ENCODE measurements at places on chromosomes 7 and 10.

DNA sequence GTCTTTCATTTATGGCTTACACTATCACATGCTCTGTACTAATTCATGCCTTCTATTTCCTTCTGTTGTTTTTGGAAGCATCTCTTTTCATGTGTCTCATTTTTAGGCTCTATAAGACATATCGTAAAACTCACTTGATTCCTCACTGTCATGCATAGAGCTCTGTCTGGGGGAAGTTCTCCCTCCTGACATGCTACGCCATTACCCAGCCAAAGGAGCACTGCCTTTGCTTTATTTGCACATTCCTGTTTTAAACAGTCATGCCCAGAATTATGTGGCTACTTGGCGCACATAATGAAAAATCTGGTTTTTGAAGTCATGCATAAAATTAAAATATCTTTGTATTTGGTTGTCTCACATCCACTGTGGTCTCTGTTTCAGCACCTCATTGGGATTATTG lies 17.6 kb upstream of the AKR1C3 start:
- DNase-seq, result no peak

DNA sequence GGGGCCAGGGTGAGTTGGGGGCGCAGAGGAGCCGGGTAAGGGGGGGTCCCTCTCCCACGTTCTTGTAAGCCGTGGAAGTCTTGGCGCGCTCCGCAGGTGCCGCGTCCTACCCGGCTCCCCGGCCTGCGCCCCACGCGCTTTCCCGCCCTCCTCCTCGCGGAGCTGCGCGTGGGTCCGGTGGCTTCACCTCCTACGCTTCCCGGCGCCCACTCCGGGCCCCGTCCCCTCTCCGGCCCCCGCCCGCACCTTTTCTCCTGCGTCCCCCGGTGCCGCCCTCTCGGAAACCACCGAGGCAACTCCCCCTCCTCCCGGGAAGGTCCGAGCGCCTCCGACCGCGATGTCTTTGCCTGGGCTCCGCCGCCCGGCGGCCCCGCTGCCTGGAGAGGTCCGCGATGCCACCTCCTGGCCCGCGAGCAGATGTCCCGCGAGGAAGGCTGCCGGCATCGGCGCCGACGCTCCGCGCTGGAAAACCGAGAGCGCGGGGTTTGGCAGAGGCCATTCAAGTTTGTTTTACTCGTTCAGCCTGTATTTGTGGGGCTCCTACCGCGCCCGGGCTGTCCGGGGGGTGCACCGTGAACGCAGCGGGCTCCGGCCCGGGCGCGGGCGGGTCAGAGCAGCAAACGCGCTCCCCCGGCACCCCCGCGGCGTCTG lies 2.4 kb upstream of the NKX6-2 start:
- DNase-seq, result no peak

DNA sequence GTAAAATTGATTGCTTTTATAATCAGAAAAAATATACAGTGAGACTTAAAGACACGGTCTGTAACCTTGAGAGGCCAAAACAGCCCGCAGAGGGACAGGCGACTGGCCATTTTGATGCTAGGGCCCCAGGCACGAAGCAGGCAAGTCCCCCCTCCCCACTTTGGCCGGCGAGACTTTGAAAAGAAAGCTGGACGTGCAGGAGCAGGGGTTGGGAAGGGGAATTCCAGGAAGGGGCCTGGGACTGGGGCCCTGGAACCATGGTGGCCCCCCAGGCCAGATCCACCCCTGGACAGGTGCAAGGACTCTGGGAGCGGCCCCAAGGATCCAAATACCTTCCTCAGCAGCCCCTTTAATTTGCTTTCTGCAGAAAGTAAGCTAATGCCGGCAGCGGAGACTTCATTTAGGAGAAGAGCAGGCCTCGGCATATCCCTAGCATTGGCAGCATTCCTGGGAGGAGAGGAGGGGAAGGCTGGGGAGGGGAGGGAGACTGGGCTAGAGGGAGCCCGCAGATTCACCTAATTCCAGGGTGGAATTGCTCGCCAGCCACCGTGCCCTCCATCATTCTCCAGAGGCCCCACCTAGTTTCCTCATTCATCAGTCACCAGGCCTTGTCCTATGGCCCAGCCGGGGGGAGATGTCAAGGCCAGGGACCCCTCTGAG lies 24.9 kb upstream of the TNRC18 start:
- DNase-seq, result no peak

DNA sequence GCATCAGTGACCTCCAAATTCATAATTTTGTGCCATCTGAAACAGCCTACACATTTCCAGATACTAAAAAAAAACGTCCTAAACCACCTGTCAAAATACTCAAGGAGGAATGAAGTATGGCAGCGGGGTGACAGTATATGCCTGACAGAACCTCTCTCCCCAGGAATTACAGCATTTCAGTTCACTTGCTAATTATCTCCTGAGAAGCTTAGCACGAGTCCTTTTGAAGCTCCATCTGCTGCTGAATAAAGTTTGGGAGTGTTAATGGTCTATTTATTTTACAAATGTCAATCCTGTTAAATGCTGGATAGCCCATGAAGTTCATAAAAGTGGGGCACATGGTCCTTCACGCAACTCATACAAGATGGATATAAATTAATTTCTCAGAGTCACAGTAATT lies 29.4 kb upstream of the ANLN start:
- DNase-seq, result no peak

DNA sequence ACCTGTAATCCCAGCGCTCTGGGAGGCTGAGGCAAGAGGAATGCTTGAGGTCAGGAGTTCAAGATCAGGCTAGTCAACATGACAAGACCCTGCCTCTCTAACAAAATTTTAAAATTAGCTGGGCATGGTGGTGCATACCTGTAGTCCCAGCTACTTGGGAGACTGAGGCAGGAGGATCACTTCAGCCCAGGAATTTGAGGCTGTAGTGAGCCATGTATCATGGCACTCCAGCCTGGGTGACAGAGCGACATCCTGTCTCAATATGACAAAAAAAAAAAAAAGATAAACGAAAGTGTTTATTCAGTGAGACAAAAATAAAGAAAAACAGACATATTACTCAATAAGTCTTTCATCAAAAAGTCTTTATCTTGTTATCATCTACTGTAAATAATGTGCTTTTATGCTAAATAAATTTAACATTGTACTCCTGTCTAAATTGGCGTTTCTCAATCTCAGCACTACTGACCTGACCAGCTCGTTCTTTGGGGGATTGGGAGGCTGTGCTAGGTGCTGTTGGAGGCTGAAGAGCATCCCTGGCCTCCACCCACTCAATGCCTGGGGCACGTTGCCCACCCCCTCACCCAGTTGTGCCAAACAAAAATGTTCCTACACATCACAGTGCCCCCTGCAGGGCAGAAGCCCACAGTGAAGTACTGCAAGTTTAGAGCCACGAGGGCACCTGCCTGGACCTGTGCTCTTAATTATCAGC lies 57.7 kb downstream of the NCAPG2 start:
- no peak for DNase-seq
